ENCODE measurements at places on chromosomes 1 and 21. TPM values are rescaled to one million over a fixed set of nuclear protein-coding genes. Genes with fewer than 3 reads are reported as not detected.

The NPR1 gene
- under 0.01 TPM for total RNA-seq

The PROX1 gene
- not detected for total RNA-seq

The KCNA3 gene
- 0.45 TPM for total RNA-seq

The PADI3 gene
- total RNA-seq: not detected

The CFAP74 gene
- total RNA-seq: not detected

The ANGPTL3 gene
- total RNA-seq: not detected

The OVAAL gene
- not detected for total RNA-seq

The GPR153 gene
- total RNA-seq: 3.0 TPM

The YRDC gene
- 19.2 TPM for total RNA-seq

The OR2AK2 gene
- not detected for total RNA-seq

The PPIAL4G gene
- total RNA-seq: not detected

The TFAP2E gene
- not detected for total RNA-seq

The GPATCH3 gene
- 7.4 TPM for total RNA-seq

The RHEX gene
- not detected for total RNA-seq

The PTGS2 gene
- 0.17 TPM for total RNA-seq

The GBP3 gene
- total RNA-seq: 4.6 TPM

The MAST2 gene
- total RNA-seq: 17.3 TPM

The OLFML2B gene
- total RNA-seq: 3.0 TPM

The FLG2 gene
- total RNA-seq: not detected

The NBPF20 gene
- 0.74 TPM for total RNA-seq

The DMBX1 gene
- total RNA-seq: not detected

The FAM110D gene
- not detected for total RNA-seq

The LAMTOR2 gene
- total RNA-seq: 88.7 TPM

The LRRC7 gene
- total RNA-seq: under 0.01 TPM

The AGMAT gene
- total RNA-seq: 2.1 TPM

The GBP7 gene
- not detected for total RNA-seq

The FMN2 gene
- 0.17 TPM for total RNA-seq

The NBPF19 gene
- 1.5 TPM for total RNA-seq

The CELA3B gene
- total RNA-seq: not detected

The CCNL2 gene
- 53.2 TPM for total RNA-seq

The NIT1 gene
- total RNA-seq: 38.8 TPM

The TFF1 gene
- total RNA-seq: not detected

The HIVEP3 gene
- 1.9 TPM for total RNA-seq

The TRIM67 gene
- not detected for total RNA-seq

The LDLRAD1 gene
- not detected for total RNA-seq

The CRNN gene
- not detected for total RNA-seq

The AGRN gene
- 36.4 TPM for total RNA-seq

The NEK2 gene
- total RNA-seq: 39.2 TPM

The RNF207 gene
- 13.1 TPM for total RNA-seq

The SHISA4 gene
- 23.6 TPM for total RNA-seq

The PARP1 gene
- total RNA-seq: 157 TPM

The FCRLB gene
- 2.1 TPM for total RNA-seq
